OCI-M1 (cell line): ENCODE measurements at places on chromosomes 7 and 10.

GRCh38 chr10:1379601-1380000 lies 323.4 kb downstream of the WDR37 start:
- DNase-seq: no peak

GRCh38 chr7:149321978-149322541 lies 60.1 kb downstream of the ZNF783 start:
- peak; percentile 63 for DNase-seq

DNA sequence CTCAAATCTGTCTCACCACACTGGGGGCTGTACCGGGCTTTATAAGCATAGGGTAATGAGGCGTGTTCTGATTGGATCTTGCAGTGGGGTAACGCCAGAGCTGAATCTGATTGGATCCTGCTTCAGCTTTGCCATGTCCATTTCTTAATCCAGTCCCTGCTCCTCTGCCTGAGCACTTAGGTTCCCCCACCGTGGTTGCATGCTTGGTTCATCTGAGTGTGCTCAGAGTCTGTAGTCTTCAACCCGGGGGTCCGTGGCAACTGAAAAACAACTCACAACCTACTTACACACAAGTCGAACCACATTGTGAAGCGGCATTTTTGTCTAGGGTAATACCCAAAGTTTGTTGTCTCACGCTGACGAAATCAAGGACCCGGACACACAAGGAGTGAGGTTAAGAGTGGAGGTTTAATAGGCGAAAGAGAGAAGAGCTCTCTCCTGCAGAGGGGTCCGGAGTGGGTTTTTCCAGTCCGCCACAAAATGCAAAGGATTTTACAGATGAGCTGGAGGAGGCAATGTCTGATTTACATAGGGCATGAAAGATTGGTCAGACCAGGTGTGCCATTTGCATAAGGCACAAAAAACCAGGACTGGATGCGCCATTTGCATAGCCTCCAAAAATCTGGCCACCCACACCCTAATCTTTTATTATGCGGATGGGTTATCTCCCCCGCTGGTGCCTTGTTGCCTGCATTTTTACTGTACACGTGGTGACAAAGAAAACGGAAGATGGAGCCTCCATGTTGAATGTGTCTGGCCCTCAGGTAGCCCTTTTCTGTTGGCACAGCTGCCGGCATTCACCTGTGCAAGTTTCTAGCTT lies 641.8 kb upstream of the FOXK1 start:
- DNase-seq: no peak

- no peak for DNase-seq
Observed at GRCh38 chr7:75867390-75867717, 11.5 kb upstream of the RHBDD2 start.

- DNase-seq: no peak
Observed at GRCh38 chr10:111130471-111130870, 53.6 kb downstream of the ADRA2A start.

DNA sequence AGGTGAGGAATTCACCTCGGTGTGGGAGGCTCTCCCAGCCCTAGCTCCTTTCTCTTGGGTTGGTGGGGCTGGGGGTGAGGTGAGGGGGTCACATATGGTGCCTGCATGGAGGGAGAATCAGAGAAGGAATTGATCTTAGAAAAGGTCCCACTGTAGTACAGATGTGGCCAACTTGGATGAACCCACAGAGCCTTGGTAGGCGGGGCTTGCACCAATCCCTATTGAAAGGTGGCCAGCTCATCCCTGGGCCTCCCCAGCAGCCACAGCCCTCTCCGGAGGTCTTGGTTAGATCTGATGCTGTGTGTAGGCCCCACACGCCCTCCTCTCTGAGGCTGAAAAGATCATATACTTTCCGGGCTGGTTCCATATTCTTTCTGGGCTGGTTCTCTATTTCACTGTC lies 19.0 kb downstream of the HKDC1 start:
- DNase-seq: no peak

DNA sequence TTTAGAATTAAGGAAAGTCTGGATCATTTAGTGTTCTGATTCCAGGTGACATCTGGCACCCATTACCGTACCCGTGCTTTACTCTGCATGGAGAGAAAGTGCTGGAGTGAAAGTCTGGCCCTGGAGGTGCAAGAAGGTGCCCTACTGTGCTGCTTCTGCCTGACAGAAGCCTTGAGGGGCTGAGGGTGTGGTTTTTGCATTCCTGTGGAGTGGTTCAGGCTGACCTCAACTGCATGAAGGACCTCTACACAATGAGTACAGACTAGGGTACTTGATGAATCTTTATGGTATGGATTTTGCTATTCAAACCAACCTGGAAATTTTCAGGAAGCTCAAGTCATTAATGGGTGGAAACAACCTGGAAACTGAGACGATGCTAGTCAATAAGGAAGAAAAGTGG lies 45.1 kb upstream of the GSAP start:
- DNase-seq: no peak

DNA sequence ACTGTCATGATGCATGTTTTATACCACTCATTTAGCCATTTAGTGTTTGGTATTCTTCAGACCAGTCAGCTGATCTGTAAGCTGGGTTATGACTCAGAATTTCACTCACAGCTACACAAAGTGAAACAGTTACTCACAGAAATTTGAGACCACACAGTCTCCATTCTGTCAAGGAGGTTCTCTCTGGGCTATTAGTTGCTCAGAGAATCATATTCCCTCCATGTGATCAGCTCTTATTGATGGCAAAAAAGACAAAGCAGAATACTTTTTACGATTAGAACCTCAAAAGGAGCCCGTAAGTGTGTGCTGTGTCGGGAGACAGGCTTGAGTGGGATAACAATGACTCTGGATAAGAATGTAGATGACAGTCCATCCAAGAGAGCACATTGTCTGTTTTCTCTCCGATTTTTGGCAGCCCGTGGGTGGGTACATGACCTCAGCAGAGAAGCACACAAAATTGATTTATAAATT lies 277.6 kb upstream of the SORCS1 start:
- peak; percentile 68 for DNase-seq

DNA sequence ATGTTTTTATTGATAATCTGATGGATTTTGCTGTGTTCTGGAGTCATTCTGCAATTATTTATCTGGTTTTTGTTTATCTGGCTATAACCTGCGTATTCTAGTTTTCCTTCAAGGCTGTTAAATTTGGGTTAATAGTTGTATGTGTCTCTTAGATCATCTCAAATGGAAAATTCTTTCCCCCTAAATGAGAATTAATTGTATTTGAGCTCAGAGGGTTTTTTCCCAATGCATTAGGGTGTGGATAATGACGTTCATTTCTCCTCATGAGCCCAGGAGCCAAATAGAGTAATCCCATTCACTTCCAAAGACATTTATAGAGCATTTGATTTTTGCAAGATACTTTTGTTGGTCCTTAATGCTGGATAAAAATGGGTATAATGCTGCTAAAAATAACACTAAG lies 564.6 kb downstream of the GALNT17 start:
- DNase-seq: no peak

DNA sequence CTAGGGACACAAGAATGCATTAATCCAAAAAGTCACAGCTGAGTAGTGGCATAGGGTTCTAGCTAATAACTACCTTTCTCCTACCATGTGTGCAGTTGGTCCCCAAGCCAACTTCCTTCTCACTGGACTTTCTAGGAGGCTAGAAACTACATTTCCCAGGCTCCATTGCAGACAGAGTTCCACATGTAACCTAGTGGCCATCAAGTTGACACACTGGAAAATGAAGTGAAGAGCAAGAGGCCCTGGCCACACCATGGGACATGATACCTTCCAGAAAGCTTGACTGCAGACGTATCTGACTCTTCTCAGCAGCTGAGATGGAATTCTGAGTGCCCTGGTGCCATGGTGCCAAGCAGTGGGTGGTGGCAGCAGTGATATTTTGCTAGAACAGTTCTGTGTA lies 49.8 kb upstream of the TMEM273 start:
- peak; percentile 11 for DNase-seq

DNA sequence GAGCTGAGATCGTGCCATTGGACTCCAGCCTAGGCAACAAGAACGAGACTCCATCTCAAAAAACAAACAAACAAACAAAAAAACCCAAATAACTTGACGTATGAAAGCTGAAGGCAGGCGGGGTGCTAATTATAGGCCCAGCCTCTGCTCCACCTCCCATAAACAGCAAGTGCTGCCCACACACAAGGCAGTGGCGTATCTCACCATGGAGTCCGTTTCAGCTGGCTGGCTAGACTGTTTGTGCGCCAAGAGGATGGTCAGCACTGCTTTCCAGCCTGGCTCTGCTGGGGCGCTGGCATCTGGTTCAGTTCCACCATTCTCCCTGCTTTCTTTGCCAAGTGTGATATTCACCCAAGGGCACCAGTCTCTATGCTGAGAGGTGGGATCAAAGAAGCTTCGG lies 29.1 kb downstream of the ZC3HC1 start:
- DNase-seq: no peak

DNA sequence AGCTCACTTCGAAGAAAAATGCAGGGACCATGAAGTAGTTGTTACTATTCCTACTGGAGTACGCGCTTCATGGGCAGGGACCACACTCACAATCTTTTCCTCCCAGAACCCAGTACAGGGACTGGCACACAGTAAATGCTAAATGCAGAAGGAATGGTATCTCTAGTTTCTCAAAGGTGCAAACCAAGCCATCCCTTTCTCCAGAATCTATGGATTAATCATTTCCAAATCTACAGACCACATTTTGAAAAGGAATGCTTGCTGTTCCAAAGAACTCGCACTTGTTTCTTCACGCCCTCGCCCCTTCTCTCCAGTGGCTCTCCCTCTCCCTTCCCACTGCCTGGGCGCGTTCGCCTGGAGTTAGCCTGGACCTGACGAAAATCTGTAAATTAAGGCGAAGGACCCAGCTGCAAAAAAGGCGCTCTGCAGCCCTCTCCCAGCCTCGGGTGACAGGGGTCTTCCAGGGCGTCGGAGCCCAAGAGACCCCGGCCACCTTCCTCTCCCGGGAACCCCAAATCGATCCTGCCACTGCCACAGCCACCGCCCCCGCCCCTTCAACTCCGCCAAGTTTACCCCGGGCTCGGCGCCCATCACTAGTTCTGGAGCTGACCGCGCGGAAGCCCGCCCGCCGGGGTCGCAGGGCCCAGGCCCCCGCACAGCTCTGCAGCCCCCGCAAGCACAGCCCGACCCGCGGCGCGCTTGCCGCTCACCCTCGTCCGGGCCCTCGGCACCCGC lies 527 bp downstream of the PDIA4 start:
- peak; percentile 1 for DNase-seq

DNA sequence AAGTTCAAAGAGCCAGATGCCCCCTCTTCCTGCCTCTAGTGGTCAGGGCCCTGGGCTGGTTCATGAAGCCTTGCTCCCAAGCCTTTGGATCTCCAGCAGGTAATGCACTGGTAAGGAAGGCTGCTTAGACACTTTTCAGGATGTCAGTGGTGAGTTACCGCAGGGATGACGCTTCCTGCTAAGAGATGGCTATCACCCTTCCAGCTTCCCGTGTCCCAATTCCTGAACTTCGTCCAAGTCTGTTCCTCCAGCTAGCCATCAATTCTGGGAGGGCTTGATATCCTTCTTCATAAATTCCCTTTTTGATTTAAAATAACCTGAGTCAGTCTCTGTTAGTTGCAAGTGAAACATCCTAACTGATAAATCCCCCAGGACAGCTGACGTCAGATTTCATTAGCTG lies 221.2 kb downstream of the PLXNA4 start:
- DNase-seq: no peak

GRCh38 chr7:128302139-128302538 lies 41.6 kb downstream of the RBM28 start:
- DNase-seq: no peak
